Nucleus accumbens (tissue), 56 donors: ENCODE measurements at places on chromosomes 1 and 21.

GRCh38 chr1:3018051-3018471 lies 3.2 kb upstream of the ACTRT2 start:
- DNase-seq, result no peak

DNA sequence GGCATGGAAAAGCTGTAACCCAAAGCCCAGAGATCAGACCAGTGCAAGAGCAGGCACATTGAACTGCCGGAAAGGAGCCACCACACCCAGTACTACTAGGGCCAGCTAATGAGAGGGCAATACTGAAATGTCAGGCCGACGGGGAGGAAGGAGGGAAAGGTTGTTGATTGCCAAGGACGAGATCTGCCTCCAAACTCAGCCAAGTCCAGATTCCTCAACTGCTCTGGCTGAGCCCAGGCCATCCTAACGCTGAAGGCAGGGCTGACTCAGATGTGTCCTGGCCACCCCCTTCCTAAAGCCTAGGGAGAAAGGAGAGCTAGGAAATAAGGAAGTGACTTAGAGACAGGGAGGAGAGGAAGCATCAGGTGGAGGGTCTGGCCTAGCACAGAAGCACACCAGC lies 42.1 kb upstream of the IPO9 start:
- DNase-seq, result no peak

DNA sequence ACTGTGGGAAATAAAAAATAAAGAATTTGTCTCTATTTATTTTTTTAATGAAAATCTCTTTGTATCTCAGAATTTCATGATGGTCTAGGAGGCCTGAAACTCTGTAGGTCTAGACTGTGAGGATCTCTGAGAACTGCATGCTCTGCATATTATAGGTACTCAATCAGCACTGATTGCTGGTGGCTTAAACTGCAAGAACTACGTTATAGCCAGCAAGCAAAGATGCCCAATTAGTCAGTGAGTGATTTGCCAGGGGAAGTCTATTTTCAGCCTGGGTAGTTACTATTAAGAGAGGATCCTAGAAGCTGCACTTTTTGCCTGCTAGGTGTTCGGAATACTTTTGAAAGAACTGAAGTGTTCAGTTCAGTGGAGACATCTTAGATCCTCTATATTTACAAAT lies 87.4 kb downstream of the GPR52 start:
- DNase-seq, result no peak

- DNase-seq, result no peak
These were observed 46.4 kb downstream of the COL6A1 start for GRCh38 chr21:46027851-46028493.

GRCh38 chr1:24878775-24879742 lies 51.0 kb downstream of the RUNX3 start:
- no peak for DNase-seq

DNA sequence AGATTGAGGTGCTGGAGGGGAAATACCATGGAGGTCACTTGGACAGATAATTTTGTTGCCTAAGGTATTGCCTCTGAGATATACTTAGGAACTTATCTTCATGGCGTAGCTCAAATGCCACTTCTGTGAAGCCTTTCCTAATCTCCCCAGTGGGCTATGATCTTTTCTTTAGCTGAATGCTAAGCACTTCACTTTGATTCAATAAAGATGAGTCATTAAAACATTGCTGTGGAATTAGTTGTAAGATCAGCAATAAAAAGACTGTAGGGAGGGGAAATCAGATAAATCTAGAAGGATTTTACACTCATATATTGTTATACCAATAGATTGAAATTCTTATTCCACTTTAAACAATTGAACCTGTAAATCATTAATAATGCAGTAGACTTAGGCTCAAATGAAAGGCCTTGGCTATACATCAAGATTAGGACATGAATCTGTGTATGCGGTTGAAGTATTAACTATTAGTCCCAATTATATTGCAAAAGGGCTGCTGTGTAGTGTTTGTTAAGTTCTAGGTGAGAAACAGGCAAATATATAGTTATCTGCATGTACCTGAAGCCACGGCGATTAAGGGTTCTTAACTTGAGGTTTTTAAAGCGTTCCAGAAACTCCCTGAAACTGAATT lies 19.2 kb upstream of the MAGOH start:
- no peak for DNase-seq

GRCh38 chr1:240693844-240694243 lies 81.9 kb upstream of the GREM2 start:
- no peak for DNase-seq

- DNase-seq, result no peak
These were observed 44.7 kb upstream of the TENT5B start for GRCh38 chr1:27057389-27057788.

DNA sequence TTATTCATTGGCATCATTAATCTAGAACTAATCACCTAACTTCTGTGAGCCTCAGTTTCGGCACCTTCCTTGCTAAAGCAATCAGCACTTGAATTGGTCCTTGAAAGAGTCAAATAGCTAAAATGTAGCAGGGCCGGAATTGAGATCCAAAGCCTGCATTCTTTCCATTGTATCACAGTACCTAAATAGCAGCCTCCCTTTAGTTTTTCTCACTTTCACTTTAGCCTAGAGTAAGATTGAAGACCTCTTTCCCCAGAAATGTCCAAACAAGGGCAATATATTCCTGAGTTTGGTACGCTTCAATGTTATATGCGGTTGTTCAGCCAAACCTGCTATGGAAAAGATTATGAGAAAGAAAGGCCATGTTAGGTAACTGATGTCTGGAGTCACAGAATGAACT lies 121.9 kb upstream of the BMP8A start:
- no peak for DNase-seq

DNA sequence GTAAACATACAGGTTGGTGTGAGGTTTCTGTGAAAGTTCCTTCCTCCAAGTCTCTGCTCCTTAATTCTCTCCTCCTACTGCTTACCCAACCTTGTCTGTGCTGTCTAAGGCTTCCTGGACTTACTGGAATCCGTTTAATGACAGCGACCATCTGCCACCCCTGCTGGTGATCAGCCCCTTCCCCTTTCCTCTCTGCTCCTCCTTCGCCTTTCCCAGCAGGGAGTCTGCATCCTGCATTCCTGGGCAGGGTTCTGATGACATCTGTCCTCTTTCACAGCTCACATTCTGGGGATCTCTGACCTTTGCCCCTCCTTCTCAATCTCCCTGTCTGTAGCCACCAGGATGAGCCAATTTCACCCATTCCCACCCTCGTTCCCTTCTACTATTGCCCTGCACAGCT lies 66.5 kb downstream of the KIRREL1 start:
- no peak for DNase-seq

GRCh38 chr1:99820546-99820945 lies 29.6 kb upstream of the AGL start:
- no peak for DNase-seq

DNA sequence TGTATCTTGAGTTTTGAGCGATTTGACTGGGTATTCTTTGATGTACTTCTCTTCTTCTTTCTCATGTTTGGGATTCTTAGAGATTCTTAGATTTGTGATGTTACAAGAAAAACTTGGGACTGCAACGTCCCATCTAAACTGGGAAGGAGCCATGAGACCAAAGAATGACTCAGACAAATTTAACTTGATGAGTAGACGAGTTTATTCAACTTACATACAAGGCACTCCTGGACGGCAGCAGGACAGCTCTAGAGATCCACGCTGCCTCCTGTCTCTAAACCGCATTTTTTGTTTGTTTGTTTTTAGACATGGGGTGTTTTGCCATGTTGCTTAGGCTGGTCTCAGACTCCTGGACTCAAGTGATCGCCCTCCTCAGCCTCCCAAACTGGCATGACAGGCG lies 137.1 kb downstream of the PIK3R3 start:
- DNase-seq, result no peak

GRCh38 chr1:67874501-67875111 lies 41.3 kb upstream of the GNG12 start:
- DNase-seq, result no peak

GRCh38 chr1:5720045-5720444 lies 272.2 kb downstream of the NPHP4 start:
- DNase-seq, result no peak

- DNase-seq, result no peak
These were observed 36.9 kb upstream of the SLC22A15 start for GRCh38 chr1:115939455-115939854.

GRCh38 chr1:100440075-100440809 lies 87.9 kb downstream of the CDC14A start:
- DNase-seq, result no peak

DNA sequence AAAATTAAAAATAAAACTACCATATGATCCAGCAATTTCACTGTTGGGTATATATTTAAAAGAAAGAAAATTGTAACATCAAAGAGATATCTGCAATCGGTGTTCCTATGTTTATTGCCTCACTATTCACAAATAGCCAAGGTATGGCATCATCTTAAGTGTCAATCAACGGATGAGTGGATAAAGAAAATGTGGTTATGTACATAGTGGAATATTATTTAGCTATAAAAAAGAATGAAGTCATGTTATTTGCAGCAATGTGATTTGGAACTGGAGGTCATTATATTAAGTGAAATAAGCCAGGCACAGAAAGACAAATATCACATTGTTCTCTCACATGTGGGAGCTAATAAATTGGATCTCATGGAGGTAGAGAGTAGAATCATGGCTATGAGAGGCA lies 76.3 kb downstream of the RD3 start:
- DNase-seq, result no peak

GRCh38 chr21:46092026-46092764 lies 5.7 kb upstream of the COL6A2 start:
- DNase-seq, result no peak

GRCh38 chr1:107879346-107879745 lies 85.6 kb downstream of the VAV3 start:
- DNase-seq, result no peak

DNA sequence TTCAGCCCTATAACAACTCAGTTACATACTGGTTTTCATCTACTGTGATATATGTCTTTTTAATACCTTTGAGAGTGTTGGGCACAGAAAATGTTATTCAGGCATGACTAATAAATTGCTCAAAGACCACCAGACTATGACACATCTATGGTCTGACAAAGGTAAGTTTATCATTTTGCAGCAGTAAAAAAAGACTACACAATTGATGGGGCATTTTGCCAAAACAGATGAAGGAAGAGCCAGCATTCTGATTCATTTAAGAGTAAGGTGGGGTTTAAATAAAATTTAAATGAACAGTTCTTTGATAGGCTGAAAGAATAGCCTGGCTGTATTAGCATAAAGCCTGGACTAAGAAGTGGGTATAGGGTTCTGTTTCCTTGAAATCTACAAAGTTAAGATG lies 8.8 kb upstream of the RNPC3 start:
- no peak for DNase-seq

- no peak for DNase-seq
These were observed 300.4 kb upstream of the RUNX1 start for GRCh38 chr21:35349376-35350080.

GRCh38 chr21:45618287-45618686 lies 25.2 kb upstream of the PCBP3 start:
- DNase-seq, result no peak

DNA sequence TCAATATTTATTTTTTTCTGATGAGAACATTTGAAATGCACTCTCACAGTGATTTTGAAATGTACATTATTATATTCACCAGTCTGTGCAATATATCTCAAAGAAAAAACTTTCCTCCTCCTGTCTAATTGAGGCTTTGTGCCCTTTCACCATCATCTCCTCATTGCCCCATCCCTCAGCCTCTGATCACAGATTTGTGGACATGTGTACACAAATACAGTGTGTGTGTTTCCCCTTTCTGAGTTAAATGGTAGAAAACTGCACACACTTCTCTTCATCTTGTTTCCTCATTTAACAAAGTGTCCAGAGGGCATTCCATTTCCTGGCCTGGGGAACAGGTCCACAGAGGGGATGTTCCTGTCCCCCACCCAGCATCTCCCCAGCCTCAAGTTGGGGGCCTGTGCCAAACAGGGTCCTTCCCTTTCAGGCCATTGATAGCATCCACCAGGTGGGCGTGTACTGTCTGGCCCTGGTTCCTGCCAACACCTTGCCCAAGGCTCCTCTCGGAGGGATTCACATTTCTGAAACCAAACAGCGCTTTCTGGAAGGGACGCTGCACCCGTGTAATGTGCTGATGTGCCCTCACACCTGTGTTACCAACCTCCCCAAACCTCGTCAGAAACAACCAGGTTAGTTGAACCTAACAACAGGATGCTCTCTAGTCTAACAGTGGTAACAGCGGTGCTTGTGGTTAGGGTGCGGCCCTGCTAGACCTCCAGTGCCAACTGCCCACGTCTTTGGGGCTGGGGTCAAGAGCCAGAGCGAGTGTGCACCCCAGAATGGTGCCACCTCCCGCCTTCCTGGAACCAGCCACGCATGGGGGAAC lies 54.6 kb downstream of the S100B start:
- no peak for DNase-seq

GRCh38 chr21:46189959-46190490 lies 5.8 kb upstream of the SPATC1L start:
- no peak for DNase-seq

DNA sequence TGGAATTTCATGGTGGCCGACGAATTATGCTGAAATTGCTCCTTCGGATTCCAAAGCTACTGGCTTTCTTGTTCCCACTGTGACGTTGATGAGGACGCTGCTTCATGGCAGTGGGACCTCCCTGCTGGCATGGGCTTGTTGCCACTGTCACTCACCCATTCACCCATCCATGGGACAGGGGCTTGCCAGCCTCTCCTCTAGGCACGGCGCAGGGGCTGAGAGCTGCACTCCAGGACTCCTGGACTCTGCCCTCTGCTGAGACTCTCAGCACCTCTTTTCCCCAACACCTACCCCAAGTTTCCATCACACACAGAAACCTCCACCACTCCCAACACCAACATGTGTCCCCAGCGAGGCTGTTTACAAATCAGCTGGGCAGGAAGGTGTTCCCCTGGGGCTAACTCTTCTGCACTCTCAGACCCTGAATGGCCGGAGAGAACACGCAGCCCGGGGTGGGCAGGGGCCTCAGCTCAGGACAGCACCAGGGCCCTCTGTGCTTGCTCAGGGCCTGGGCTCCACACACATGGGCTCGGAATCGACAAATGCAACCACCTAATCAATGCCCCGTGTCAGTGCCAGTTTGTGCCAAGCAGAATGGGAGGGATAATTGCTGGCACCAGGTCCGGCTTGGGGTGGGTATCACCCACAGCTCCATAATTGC lies 3.1 kb downstream of the ITGB2 start:
- DNase-seq, result no peak

DNA sequence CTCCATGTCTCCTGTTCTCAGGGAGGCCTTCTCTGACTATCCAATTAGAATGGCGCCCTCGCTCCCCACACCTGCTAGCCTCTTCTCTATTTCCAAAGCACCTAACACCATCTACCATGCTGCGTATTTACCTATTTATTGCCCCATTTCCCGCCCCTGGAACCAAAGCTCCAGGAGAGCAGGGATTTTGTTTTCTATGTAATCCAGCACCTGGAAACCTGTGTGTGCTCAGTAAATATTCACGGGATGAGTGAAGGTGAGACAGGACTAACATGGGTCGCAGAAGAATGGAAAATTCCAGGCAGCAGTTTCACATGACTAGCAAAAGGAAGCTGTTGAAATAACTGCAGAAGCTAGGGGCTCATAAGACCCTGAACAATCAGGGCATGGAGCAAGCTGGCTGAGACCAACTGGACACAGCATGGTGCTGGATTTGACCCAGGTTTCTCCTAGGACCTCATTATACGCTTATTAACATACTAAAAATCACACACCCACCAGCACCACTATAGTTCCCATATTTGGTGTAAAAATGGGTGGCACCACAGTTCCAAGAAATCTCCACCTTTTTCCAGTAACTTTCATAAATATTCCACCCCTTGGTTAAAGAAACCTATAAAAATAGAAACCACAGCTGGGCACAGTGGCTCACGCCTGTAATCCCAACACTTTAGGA lies 15.1 kb upstream of the TENT5B start:
- no peak for DNase-seq

- DNase-seq, result no peak
These were observed 38.4 kb upstream of the SPAG17 start for GRCh38 chr1:118223426-118223825.

GRCh38 chr1:161943737-161944136 lies 79.9 kb downstream of the OLFML2B start:
- no peak for DNase-seq
